NCI-H187 (cell line): ENCODE measurements at places on chromosomes 6 and 20.

DNA sequence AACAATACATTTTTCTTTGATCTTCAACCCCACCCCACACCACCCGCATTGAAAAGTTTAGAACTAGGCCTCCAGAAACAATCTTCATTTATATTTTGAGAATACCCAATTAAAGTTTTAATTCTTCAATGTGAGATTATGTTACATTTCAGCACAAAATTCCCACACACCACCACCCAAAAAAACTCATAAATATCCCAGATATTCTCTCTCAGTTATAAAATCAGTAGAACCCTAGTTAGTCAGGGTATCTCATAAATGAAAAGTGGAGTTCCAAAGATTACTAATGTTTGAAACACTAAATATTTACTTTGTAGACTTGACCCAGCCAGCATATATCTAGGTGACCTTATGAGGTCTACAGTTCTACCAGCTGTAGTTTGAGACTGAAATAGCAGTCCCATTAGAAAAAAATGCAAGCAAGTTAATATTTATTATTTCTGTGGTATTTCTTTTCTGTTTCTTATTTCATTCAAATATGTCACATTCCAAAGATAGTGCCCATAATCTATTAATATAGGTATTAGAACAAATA lies 371.0 kb downstream of the TENT5A start:
- DNase-seq: no peak

GRCh38 chr6:41939176-41939847 lies 2.3 kb downstream of the CCND3 start:
- no peak for DNase-seq

- no peak for DNase-seq
Measured at GRCh38 chr6:40383348-40384115, 203.6 kb downstream of the LRFN2 start.

- no peak for DNase-seq
Measured at GRCh38 chr6:4653141-4653540, 123.1 kb upstream of the CDYL start.

DNA sequence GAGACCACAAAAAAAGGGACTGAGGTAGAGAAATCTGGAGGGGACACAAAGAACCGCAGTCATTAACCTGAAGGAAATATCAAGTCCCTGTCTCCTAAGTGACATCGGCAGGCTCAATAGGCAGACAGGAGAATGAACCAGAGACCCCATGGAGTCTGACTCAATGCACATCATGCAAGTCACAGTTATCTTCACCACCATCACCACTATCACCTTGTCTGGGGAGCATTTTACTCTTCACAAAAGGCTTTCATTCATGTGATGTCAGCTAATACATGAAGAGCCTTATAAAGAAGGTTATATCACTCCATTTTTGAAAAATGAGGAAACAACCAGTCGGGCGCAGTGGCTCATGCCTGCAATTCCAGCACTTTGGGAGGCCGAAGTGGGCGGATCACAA lies 4.4 kb downstream of the TAP1 start:
- DNase-seq: no peak

DNA sequence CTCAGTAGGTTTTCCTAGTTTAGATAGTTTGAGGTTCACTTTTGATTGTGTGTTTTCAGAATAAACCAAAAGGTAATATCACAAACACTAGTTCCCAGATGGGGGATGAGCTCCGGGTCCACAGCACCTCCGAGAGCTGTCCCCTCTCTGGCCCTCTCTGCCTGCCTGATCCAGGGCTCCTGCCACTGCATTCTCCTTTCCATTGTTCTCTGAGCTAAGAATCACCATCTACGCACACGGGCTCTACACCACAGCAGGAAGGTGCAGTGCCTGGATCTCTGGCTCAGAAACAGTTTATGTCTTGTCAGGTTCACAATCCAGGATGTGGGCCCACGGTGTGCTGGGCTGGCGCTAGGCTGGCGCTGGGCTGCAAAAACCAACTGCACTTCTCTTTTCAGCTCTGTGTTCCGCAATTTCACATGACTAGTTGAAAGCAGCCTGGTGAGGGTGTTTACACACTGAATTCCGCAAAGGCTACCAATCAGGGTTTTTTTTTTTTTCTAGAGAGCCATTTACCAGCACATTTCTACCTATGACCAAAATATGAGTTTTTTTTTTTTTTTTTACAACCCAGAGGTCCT lies 167.5 kb downstream of the SOD2 start:
- no peak for DNase-seq

- no peak for DNase-seq
Measured at GRCh38 chr20:31706607-31707257, 15.9 kb downstream of the BCL2L1 start.

DNA sequence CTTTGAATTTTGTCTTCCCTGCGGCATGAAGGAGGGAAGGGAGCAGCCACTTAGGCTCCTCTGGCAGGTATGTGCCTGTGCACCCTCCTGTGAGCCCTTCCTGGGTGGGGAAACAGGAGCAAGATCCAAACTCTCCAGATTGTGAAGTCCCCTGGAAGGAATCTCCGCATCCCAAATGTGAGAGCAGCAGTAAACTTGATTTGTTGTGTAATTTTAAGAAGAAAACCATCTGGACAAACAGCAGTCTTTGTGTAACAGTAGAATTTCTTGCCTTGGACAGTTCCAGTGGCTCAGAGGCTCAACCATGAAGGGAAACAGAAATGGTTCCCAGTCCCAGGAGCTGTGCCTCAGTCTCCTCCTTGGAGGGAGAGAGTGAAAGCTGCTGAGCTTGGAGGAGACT lies 39.7 kb downstream of the CDH26 start:
- DNase-seq: no peak

DNA sequence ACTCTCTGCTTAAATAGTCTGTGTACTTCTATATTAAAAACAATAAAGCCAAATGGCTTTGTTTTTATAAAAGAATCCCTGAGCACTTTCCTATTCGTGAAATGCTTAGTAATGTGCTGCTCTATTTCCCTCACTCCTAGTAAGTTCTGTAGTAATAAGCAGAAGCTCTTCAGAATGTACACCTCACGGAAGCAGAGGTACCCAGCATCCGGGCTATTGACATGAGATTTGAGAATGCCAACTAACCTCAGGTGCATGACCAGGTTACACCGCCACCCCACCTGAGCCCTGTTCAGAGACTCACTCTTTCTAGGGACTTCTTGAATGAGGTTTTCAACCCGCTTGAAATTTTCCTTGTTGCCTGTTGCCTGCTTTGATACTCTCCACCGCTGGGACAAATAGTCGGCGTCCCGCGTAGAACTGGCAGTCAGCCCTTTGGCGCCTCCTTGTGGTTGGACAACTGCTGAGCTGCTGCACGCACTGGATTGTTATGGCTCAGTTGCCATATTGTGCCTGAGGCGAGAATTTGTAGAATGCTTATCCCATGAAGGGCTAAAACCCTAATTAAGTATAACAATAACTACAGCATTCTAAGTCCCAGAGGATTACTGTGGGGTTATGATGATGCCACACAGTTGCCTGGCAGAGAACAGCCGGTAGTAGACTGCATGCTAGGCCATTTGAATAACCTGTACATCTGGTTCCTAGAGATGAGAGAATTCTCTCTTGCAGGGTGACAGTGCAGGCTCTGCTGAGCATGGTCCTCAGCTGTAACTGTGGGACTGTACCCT lies 95.4 kb downstream of the KHDC1L start:
- DNase-seq: peak; percentile 54

DNA sequence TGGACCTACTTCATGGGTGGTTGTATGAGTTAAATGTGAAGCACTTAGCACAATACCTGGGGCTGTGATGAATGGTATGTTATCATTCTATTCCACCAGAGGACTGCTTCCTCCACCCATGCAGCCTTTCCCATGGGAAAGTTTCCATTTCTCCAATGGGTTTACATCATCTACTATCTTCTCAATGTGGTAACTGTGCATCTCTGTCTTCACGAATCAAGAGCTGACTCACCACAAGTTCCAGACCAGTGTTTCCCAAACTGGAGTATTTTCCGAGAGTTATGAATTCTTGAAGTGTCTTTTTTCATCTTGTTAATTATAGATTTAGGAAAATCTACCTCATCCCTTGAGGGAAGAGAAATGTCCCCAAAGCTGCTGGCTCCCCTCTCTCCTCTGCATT lies 182.8 kb downstream of the UNC5CL start:
- DNase-seq: no peak

GRCh38 chr6:16324184-16324583 lies 85.8 kb downstream of the GMPR start:
- DNase-seq: no peak
